ENCODE measurements at places on chromosomes 4 and X.
A peak's percentile ranks its signal among the peaks of the same experiment; 100 is the strongest.

GRCh38 chr4:102344520-102344953, 745 bp downstream of the SLC39A8 start:
- DNase-seq, result peak; percentile 75

GRCh38 chrX:48910926-48911411, 477 bp downstream of the SLC35A2 start:
- no peak for DNase-seq

DNA sequence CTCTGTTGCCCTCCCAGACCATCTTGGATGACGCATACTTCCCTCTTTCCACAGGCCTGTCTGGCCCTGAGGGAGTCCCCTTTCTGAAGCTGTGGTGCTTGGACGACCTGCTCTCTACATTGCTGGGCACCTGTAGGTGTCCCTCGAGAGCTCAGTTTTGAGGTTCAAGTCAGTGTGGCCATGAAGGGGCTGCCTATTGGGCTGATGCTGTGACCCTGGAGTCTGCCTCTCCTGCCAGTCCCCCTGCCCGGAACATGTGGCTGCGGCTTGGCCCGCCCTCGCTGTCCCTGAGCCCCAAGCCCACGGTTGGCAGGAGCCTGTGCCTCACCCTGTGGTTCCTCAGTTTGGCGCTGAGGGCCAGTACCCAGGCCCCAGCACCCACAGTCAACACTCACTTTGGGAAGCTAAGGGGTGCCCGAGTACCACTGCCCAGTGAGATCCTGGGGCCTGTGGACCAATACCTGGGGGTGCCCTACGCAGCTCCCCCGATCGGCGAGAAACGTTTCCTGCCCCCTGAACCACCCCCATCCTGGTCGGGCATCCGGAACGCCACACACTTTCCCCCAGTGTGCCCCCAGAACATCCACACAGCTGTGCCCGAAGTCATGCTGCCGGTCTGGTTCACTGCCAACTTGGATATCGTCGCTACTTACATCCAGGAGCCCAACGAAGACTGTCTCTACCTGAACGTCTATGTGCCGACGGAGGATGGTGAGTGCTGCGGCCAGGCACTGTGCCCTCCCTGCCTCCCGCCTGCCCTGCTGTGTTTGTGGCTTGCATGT, 3.0 kb downstream of the NLGN3 start:
- DNase-seq, result no peak

DNA sequence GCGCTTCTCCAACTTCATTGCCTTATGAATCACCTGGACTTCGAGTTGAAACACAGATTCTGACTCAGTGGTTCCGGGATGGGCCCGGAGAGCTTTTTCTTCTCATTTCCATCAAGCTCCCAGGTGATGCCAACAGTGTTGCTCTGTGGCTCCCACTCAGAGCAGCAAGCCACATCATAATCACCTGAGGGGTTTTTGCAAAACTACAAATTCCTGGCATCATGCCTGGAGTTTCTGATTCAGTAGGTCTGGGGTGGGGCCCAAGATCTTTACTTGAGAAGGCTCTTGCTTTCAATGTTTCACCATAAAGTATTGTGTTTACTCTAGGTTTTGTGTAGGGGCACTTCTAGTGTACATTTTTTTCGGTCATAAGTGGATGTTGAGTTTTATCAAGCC, 7.0 kb downstream of the MTM1 start:
- DNase-seq, result peak; percentile 24

- DNase-seq, result no peak
These were observed 36.1 kb downstream of the NSG1 start for GRCh38 chr4:4422856-4423499.

DNA sequence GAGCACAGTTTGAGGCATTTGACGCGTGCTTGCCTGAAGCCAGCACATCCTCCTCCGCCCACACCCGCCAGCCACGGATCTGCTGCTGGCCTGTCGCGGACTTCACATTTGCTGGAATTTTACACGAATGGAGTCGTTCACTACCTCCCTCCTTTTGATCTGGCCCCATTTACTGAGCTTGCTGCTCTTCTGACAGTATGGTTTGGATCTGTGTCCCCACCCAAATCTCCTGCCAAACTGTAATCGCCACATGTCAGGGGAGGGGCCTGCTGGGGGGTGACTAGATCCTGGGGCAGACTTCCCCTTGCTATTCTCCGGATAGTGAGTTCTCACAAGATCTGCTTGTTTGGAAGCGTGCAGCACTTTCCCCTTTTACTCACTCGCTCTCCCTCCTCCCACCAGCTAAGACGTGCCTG, 19.9 kb upstream of the CPLX1 start:
- DNase-seq, result no peak

DNA sequence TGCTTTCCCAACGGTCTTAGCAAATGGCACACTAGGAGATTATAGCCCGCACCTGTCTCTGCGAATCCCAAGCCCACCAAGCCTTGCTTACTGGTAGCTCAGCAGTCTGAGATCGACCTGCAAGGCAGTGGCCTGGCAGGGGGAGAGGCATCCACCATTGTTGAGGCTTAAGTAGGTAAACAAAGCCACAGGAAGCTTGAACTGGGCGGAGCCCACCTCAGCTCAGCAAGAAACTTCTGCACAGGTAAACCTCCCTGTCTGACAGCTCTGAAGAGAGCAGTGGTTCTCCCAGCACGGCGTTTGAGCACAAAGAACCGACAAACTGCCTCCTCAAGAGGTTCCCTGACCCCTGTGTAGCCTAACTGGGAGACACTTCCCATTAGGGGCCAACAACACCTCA, 42.8 kb downstream of the BRWD3 start:
- DNase-seq, result no peak

DNA sequence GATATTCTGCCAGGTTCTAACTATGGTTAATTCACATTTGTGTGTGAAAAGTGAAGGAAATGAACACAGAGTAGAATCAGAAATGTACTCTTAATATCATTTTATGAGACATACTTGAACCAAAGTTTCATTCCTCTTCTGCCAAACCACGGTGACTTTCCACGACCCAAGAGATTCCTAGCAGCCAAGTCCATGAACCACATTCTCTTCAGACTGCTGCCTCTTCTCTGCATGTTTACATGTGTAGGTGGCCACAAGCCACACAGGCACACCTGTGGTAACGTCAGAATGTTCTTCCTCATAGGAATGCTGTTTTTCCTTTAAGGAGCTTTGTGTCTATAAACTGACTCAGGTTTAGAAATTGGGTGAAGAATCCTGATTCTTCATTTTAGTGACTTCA, 1411.2 kb downstream of the RAPGEF2 start:
- DNase-seq, result no peak

DNA sequence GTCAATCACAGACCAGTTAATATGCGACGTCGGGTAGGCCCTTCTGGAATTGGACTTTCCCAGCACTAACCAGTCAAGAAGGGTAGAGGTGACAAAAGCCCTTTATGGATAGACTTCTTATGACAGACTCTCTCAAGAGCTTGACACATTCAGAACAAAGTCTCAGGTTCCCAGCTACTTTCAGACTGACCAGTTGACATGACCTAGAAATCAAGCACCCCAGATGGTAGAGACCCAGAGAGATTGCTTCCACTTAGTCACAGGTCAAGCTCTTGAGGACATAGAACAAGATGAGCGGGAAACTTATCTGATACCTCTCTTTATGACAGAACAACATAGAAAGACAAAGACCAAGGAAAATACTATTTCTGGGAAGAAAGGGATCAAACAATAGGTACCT, 21.4 kb upstream of the HERC6 start:
- DNase-seq, result no peak
